ENCODE measurements at places on chromosomes 6 and 20. TPM values are rescaled to one million over a fixed set of nuclear protein-coding genes. Genes with fewer than 3 reads are reported as not detected.

The CNR1 gene
- total RNA-seq: 2.6 TPM

GRCh38 chr6:52361414-52361944 lies 472 bp upstream of the PAQR8 start:
- DNase-seq: peak; percentile 38

GRCh38 chr20:61724376-61724775 lies 341.3 kb downstream of the TAF4 start:
- DNase-seq: no peak

DNA sequence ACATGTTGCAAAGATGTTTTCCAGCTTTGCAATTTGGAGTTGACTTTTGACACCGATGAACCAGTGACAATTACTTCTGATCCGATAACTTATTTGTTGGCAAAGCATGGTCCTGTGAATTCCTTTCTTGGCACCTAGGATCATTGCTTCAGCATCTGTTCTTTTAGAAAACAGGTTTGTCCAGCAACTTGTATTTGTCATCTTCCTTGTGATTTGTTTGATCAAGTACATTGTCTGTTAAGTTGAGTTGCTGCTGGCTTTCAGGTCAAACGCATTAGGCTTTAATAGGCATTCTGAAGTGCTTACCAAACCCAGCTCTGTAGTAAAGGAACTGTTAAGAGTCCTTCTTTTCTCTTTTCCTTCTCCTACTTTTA lies 192.4 kb upstream of the ZNF217 start:
- no peak for DNase-seq

DNA sequence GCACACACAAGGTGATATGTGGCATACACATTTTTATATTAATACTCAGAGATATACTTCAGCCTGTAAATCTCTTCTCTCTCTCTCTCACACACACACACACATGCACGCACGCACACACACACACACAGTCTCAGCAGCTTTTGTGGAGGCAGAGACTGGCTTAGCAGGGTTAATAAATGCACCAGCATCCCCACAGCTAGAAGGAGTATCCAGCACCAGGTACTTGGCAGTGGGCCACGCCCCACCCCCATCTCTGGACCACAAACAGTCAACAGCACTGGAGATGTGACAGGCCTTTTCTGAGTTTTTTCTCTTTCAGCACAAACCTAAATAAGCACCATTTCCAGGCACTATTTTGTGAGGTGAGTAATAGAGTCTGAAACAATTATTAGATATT lies 47.3 kb upstream of the LRFN2 start:
- DNase-seq: no peak

DNA sequence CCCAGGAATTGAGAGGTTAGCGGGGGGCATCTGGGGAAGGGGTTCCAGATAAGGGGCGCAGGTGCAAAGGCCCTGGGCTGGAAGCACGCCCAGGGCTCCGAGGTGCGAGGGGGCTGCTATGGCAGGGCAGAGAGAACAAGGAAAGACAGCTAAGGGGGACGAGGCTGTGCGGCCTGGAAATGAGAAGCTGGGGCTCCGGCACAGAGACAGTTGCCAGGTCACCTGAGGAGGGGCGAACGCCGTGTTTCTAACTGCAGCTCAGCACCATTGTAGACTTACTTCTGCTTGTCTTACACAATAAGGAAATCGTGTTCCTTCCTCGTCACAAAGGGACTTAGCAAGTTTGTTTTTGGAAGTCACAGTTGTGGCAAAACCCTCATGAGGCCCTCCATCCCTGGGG lies 68.9 kb upstream of the TBXT start:
- DNase-seq: no peak

DNA sequence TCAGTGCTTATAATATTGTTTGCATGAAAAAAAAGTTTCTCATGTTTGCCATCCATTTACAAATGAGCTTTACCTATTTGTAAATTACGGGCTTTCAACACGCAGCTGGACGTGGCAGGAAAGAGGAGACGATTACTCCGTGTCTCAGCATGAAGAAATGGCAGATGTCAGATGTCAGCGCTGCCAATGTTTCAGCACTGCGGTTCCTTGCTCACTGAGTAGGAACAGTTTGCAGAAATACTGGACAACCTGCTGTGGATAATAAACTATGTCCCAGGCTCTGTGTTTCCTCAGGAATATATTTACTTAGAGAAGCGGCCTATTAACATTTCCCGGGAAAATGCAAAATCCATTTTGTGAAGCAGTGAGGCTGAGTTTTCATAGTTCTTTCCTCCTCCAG lies 22.7 kb downstream of the RAMACL start:
- DNase-seq: no peak

The RIN2 gene
- total RNA-seq: 63.2 TPM

GRCh38 chr6:10268611-10269310 lies 146.1 kb downstream of the TFAP2A start:
- DNase-seq: no peak

DNA sequence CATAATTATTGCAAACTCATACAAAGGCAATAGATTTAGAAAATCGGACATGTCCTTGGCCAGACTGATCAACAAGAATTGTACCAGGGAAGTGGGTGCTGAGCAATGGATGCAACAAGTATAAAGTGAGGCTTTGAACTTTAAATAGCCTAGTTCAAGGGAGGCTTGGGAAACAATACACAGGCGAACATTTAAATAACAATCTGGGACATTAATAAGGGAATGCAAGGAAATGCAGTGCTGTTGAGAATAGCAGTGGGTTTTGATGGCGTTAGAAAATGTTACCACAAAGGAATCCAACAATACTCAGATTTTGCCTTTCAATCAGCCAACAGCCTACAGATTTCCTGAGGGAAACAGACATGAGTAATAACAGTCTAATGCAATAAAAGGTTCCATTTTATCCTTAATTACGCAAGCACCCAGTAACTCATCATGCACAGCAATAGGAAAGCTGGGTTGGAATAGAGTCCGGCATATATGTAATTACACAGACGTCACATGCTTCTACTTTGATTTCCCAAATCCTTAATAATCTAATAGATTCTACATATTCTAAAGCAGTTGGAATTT lies 134.6 kb downstream of the PHACTR1 start:
- no peak for DNase-seq

The HAO1 gene
- total RNA-seq: not detected

The TNFRSF6B gene
- 1.3 TPM for total RNA-seq

The ABHD16A gene
- total RNA-seq: 61.4 TPM

DNA sequence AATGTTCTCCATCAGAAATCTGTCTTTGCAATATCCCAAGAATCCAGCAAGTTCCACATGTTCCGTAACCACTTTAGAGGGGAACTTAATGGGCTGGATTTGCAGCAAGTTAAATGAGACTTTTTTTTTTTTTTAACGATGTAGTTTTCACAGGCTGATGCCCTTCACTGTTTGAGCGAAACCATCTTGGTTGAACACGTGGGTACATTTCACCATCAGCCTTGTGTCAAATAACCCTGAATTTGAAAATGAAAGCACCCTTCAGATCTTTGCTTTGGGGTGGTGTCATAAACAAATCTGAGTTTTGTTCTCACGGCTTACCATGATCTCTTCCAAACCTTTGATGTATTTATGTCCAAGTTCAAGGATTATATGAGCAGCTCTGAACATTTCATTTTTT lies 73.7 kb upstream of the EXOC2 start:
- no peak for DNase-seq

DNA sequence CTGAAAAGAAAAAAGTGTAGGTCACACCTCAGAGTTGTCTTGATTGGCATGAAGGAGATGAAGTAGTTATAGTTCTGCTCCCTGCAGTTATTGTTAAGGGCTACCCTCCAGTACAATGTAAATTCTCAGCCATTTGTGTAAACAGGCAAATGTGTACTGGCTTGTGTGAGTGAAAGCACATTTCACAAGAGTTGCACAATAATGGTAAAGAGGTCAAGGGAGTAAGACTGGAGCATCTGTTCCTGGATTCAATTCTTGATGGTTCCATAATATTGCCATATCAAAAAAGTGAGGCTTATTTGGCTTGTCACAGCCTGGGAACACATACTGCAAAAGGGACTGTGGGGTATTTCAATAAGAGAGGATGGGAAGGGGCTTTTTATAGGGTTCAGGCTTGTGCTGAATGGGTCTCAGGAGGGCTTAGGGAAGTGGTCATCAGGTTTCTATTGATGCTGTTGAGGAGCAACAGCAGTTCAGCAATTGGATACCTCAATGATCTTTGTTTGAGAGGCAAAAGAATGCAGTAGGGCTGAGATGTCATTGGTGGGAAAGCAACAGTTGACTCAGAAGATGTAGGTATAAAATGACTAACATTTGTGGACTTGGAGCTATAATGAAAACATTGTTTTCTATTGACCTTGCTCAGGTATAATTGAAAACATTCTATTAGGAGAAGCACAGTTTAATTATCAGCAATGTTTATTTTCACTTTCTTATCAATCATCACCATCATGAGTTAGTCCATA lies 402.6 kb downstream of the BCKDHB start:
- DNase-seq: no peak

- DNase-seq: no peak
These were observed 497.1 kb upstream of the ARID1B start for GRCh38 chr6:156280065-156280464.

The BPI gene
- total RNA-seq: not detected

The SLC35A1 gene
- 34.0 TPM for total RNA-seq

- no peak for DNase-seq
These were observed 255.9 kb upstream of the DEFB112 start for GRCh38 chr6:50305660-50306059.

DNA sequence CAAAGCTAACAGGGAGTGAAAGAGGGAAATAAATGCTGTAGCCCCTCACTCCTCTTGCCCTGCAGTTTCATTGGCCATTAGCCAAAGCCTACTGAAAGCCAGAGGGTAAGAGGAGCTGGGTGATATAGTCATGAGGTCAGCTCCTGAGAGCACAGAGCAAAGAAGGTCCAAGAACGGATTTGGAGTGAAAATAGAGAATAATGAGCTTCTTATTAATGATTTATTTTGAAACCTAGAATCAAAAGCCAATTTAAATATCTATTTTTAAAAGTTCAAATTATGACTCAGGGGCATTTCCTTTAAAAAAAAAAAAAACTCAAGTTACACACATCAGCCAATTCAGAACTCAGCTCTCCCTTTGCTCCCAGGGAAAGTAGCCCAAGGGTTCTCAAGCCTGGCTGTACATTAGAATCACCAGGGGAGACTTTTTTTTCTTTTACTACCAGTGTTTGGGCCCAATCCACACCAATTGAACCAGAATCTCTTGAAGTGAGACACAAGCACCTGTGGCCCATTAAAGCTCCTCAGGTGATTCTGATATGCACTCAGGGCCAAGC lies 79.1 kb downstream of the SNAP25 start:
- no peak for DNase-seq

DNA sequence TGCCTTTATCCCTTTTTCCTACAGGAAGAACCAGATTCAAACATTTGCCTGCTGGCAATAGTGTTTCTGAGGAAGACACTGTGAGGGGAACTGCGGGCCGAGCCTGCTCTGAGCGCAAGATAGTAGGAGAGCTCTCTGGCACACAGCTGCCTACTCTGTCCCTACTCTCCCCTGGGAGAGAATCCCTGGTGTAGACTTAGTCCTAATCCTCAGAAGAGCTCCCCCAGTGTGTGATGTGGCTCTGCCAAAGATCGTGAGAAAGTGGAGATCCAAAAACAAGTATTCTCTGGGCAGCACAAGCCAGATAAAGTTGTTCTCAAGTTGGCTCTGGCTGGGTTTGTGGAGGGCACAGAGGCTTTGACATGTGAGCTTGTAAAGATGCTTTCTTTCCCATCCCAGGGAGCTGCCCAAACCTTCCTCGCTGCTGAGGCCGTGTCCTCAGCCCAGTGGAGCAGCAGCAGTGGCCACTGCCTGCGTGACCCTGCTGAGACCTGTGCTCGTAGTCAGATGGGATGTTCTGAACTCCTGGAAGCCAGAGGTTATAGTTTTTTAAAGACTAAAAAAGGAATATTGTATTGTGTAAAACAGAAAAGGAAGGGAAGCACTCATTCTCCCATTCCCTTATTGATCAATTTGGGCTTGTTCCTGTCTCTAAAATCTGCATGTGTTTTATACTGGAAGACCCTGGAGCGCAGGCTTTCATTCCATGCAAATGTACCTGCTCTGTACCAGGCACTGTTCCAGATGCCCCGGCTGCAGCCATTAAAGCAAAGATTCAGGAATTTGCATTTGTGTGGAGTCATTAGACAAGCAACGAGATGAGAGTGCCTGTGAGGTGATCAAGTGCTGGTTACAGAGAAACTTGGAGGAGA lies 30.7 kb downstream of the PNLDC1 start:
- no peak for DNase-seq

DNA sequence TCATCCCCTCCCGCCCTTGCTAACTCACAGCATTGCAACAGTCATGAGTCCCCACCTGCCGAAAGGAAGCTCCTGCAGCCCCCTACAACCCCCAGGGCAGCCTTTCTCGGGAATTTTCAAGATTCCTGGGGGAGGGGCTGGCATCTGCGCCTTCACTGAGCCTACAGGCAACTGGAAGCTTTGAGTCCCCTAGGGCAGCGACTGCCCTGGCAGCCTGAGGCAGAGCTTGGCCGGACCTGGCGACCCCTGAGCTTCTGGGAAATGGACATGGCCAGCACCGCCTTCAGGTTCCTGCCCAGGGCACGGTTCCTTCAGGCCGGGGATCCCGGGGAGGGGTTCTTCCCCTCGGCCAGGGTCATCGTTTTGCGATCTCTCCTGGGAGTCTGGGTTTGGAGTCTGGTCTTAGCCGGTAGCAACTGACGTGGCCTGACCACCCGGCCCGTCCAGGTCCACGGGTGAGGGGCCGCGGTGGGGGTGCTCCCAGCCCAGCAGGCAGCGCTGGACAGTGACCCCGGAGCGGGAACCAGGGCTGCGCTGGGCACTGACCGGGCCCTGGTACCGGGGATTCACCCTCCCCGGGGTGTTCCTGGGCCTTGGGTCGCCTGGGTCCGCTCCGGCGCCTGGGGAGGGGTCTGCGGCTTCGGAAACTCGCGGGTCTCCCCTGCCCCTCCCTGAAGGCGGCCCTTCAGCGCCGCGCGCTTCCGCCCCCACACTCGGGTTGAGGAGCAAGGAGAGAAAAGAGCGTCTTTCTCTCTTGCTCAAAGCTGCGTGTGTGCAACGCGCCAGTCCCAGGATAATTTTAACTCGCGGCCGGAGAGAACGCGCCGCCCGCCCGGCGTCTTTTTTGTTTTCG lies 593 bp upstream of the COL9A3 start:
- no peak for DNase-seq

The KIFC1 gene
- total RNA-seq: 9.5 TPM

All from adrenal gland (tissue), 19 donors.